ENCODE measurements at places on chromosomes 16 and 17.

GRCh38 chr17:37671824-37672547 lies 28.7 kb upstream of the DDX52 start:
- DNase-seq: peak; percentile 95

- DNase-seq: peak; percentile 73
Observed at GRCh38 chr17:75010683-75011400, 1.6 kb upstream of the MRPL58 start.

GRCh38 chr16:72850853-72851252 lies 197.1 kb downstream of the ZFHX3 start:
- no peak for DNase-seq

DNA sequence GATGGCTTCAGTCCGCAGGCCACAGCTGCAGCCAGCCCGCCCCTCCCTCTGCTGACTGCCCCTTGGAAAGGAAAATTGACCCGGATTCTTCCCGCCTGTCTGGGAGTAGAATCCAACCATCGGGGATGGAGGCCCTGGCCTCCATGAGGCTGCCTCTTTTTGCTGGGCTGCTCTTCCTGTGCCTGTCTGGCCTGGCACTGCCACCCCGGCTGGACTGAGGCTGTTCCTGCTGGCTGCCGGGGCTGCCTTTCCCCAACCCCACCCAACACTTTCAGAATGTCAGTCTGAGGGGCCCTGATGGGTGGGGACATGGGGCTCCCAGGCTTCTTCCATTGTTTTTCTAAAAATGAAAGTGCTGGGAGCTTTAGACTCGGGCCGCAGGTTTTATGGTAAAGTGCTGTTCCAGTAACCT lies 7.3 kb downstream of the BAHCC1 start:
- no peak for DNase-seq

DNA sequence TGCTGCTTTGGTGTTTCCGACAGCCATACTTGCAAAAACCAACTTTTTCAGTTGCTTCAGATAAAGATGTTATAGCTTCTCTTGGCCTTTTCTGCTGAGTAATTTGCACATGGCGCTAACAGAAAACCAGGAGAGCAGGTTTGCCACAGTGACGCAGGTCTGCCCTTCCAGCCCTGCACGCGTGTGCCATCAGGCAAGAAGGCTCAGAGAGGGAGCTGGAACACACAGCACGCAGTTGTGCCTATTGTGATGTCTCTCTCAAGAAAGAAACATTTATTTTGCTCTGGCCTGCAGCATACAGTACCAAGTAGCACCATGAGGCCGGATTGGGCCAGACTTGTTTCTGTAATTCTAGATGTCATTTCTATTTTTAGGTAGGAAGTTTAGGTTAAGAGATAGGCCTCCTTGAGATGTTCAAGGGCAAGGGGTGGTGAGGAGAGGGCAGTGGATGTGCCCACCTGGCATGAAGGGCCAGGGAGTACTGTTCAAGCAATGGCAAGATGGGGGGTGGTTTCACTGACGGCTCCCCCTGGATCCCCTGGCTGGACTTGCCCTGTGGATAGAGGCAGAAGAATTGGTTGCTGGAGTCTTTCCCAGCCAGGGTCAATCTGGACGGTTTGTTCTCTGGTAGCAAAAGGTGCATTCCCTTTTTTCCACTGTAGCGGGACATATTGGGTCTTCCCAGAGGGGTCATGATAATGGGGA lies 1.9 kb downstream of the CBX2 start:
- no peak for DNase-seq

GRCh38 chr16:77812856-77813500 lies 24.6 kb downstream of the VAT1L start:
- DNase-seq: no peak

- DNase-seq: no peak
Observed at GRCh38 chr17:45889579-45889978, 4.8 kb upstream of the MAPT start.

DNA sequence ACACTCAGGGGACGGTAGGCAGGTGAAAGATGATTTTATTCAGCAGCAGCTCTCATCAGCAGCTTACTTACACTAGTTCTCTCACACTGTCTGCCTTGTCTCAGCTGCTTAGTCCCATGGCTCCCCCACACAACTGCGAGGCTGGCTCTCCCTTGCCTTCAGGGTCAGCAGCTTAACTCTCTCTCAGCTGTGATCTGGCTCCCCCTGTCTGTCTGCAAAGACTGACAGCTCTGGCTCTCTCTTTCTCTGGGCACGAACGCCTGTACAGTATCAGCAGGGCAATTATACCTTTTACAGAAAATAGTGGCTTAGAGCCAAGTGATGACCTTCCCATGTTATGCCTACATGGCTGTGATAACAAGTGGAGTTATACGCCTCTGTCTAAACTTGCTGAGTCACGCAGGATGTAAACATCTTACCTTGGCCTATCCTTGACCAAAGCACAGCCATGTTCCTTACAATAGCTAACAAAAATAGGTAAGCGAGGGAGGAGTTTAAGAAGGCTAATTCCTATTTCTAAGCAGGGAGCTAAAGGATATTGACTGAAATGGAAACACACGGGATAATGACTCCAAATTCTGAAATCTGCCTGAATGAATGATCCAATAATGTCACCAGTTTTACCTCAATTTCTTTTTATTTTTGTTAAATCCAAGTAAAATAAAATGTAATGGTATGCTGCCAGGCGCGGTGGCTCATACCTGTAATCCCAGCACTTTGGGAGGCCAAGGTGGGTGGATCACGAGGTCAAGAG lies 1.1 kb upstream of the NDUFAB1 start:
- DNase-seq: peak; percentile 84

DNA sequence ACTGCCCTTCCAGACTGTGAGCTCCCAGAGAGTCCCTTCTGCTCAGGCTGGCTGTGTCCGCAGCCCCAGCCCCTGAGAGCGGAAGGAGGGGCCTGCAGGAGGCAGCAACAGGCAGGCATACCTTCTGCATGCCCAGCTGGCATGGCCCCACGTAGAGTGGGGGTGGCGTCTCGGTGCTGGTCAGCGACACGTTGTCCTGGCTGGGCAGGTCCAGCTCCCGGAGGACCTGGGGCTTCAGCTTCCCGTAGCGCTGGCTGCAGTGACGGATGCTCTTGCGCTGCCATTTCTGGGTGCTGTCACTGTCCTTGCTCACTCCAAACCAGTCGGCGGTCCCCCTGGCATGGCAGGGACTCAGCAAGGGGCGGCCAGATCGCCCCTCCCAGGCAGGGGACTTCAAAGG lies 9.0 kb downstream of the RHBDF1 start:
- no peak for DNase-seq

GRCh38 chr17:40319651-40320540 lies 10.9 kb downstream of the RARA start:
- DNase-seq: no peak

GRCh38 chr17:67944035-67944434 lies 52.2 kb downstream of the C17orf58 start:
- no peak for DNase-seq

DNA sequence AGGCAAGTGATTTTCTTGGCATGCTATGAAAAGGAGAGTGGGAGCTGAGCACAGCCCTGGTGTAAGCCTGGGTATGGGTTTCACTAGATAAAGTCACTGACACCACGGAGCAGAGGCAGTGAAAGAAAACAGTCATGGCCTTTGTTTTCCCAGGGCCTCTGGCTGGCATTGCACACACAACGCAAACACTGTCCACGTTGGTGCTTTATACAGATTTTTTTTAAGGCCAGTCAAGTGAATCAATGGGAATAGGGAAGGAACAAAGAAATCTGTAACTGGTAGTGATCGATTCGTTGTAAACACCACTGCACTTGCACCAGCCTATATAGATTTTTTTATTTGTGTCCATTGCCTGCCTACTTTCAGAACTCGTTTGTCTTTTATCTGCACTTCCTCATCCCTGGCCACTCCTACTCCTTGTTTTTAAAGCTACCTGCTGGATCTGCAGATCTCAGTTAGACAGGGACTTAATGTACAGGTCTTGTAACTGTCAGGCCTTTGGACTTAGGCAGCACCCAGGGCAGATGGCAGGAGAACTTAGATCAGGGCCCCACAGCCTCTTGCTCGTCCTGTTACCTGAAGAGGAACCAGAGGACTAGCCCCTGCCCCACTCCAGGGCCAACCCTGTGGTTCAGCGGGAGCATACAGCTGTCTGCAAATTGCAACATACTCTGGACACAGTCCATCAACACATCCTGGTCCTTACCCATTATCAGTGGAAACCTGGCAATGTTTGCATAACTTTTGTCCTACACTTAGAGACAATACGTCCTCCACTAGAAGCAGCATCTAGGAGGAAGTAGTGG lies 10.6 kb upstream of the TMIGD1 start:
- peak; percentile 94 for DNase-seq

DNA sequence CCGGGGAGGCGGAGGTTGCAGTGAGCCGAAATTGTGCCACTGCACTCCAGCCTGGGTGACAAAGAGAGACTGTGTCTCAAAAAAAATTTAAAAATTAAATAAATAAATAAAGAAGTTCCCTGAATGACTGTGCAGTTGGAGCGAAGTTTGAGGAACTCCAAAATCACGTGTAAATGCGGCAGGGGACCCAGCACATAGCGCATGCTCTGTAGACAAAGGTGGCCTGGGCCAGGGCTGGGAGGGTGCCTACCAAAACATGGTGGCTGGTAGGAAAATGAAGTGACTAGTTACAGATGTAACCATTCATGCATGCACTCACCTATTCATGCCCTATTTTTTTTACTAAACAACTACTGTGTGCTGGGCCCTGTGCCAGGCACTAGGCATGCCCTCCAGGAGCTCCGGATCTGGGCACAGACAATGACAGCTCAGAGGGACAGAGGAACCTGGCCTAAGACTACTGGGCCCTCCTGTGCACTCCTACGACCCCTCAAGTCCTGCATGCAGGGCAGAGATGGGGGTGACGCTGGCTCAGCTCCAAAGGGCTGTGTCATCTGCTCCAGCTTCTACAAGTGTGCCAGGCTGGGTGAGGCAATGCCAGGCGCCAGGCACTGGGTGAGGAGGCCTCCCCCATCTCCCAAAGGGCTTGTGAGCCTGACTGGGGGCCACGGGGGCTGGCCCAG lies 65.3 kb downstream of the RMI2 start:
- DNase-seq: peak; percentile 14

DNA sequence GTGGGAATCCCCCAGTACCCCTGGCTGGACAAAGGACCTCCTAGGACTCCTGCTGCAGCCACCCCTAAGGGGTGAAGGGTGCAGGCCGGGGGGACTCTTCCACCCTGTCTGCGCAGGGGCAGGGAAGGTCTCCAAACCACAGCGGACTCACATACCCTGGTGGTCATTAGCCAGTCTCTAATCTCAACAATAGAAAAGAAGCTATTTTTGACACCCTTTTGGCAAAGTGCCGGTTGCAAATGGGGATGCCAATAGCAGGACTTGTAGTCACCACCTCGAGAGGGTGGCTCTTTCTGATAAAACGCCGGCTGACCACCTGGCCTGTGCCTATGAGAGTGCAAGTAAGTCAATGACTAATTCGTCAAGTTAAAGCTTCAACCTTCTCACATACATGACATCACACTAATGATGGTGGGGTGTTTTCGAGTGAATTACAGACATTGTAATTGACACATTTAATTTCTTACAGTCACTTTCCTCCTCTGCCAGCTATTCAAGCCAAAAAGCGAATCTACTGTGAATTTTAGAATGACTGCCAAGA lies 23.1 kb upstream of the DNAH17 start:
- DNase-seq: no peak

- DNase-seq: no peak
Observed at GRCh38 chr17:50844117-50844700, 8.8 kb downstream of the WFIKKN2 start.

- DNase-seq: no peak
Observed at GRCh38 chr17:72342061-72342460, 221.2 kb downstream of the SOX9 start.

DNA sequence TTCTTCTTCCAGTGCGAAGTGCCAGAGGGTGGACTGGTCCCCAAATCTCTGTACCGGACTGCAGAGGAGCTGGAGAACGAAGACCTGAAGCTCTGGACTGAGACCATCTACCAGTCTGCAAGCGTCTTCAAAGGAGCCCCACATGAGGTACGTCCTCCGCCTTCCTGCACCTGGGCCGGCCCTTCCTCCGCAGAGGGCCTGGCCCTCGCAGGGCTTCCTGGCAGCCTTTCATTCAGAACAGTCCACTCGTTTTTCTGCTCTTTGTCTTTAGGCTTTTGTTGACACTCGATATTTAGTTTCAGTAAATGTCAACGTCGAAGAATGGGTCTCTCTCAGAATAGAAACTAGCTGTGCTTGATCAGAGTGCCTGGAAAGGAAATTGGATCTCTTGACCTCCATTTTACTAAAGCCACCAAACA lies 68.6 kb downstream of the SEC14L1 start:
- no peak for DNase-seq

DNA sequence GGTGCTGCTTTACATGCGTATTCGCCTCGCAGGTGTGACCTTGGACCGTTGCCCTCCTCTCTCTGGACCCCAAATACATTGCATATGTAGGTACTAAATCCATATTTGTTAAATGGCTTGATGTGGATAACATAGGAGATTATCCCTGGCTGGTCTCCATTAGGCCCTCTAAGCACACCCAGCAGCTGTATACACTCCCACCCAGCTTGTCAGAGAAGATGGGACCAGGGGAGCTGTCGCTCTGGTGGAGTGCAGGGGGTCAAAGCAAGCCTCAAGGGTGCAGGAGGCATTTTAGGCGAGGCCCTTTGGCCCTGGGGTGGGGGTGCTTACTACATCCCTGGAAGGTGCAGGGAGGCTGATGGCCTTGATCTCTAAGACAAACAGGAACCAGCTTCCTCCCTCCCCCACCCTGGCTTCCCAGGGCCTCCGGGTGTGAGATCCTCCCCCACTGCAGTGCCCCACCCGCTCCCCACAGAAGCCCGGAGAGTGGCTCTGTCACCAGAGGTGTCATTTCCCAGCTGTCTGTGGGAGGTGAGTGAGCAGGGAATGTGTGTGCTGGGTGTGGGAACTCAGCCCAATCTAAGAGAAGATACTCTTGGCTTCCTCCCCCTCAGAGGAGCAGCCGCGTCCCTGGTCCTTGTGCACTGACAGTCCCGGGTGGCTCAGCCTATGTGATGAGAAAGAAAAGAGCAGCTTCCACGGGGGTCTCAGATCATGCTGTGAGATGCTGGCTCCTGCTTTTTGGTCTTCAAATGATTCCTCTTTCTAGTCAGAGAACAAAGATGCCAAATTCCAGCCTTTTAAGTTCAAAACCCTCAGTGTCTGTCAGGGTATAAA lies 1.4 kb upstream of the VAMP2 start:
- DNase-seq: peak; percentile 50

GRCh38 chr16:9060225-9060624 lies 31.2 kb upstream of the HAPSTR1 start:
- DNase-seq: no peak

- no peak for DNase-seq
Observed at GRCh38 chr17:55336426-55336825, 71.7 kb downstream of the HLF start.

DNA sequence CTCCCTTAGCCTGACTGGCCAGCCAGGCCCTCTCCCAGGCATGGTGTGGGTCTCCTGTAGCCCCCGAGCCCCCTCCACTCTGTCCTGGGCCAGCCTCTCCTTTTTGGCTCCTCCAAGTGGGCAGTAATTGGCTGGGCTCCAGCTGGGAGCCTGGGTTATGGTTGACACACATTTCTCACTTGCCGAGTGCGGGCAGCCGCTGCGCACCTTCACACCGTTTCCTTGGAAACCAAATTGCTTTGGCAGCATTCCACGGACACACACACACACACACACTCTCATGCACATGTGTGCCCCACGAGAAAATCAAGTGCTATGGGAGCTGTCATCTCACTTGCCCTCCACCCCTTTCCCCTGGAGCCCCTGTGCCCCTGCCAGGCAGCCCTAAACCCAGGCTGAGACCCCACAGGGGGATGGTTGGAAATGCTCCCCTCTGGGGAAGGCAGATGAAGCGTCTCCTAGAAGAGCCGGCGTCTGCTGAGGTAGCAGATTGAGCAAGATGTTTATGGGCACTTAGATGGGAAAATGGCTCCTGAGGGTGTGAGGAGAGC lies 402.7 kb upstream of the TNRC6C start:
- peak; percentile 57 for DNase-seq
